ENCODE measurements at places on chromosomes 7 and 10.

DNA sequence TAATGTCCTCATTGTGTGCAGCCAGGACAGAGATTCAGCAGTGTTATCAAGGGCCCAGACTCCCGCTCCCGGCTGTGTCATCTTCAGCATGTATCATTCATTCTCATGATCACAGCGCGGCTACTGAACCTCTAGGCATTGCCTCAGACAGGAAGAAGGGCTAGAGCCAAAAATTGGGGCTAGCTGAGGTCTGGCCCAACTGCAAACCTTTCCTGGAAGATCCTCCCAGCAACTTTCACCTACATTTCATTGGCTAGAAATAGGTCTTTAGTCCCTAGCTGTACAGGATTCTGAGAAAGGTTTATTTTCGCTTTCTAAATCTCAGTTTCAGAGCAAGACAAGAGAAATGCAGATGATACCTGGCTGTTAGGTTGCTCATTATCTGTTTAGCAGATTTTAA lies 81.9 kb downstream of the CREM start:
- no peak for DNase-seq

- DNase-seq = no peak
Measured at GRCh38 chr7:22066522-22066921, 120.8 kb upstream of the CDCA7L start.

- no peak for DNase-seq
Measured at GRCh38 chr10:90394311-90394710, 463.5 kb downstream of the HTR7 start.

DNA sequence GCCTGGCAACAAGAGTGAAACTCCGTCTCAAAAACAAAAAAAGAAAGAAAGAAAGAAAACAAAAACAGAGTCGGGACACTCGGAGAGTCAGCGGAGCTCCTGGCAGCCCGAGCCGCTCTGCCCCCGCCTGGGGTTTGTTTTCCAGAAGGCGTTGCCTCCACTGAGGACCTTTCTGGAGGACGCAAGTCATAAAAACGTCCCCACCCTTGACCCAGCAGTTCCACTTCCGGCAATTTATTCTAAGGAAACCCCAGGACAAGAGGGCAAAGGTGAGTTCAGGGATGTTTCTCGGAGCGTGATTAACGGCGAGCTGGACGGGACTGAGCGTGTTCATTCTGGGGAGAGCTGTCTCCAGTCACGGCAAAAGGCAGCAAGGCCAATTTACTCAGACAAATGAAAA lies 27.0 kb upstream of the SUN1 start:
- DNase-seq = no peak

GRCh38 chr7:135210888-135211178 lies 493 bp downstream of the WDR91 start:
- no peak for DNase-seq

GRCh38 chr10:114151486-114151885 lies 22.5 kb downstream of the CCDC186 start:
- peak; percentile 59 for DNase-seq
